ENCODE measurements at places on chromosomes 5 and 9.

DNA sequence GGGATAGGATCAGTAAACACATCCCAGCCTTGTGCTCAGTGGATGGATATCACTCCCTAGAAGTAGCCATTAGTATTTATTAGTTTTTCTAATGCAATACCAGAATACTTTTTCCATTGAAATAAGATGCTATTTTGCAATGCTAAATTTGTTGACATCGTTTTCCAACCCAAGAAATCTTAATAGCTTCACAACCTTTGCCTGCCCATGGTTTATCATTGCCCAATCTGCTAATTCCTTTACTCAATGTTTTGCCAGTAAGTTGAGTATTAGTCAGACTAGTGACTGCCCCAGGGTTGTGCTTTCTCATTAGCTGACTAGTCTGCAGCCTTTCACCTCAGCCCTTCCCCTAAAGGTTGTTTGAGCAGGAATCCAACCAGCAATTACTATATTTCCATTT is 62.9 kb downstream of the NREP start:
- no peak for DNase-seq

DNA sequence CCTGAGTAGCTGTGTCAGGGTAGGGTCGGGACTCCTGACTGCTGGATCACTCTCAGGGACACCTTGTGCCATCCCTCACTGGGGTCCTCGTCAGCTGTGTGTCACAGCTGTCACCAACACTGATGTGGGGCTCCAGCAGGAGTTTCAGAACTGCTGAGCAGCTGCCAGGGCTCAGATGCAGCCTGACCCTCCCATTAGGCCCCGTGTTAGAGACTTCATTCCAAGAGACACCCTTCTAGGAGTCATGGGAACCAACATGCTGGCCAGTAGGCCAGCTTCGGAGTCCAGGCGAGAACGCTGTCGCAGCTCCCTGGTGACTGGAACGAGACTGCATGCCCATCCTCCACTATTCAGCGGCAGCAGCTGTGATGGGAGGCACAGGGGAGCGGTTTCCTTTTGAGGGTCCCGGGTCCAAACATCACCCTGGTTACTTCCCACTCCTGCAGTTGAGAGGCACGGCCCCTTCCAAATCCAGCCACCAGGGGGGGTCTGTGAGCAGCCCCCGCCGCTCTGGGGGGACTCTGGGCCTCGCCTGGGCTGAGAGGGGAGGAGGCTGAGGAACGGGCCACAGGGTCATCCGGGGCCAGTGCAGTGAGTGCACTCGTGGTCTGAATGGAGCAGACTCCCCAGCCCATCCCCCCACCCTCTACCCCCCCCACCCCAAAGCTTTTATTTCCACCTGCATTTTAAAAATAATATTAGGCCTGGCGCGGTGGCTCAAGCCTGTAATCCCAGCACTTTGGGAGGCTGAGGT is 12.6 kb upstream of the TCF7 start:
- no peak for DNase-seq

DNA sequence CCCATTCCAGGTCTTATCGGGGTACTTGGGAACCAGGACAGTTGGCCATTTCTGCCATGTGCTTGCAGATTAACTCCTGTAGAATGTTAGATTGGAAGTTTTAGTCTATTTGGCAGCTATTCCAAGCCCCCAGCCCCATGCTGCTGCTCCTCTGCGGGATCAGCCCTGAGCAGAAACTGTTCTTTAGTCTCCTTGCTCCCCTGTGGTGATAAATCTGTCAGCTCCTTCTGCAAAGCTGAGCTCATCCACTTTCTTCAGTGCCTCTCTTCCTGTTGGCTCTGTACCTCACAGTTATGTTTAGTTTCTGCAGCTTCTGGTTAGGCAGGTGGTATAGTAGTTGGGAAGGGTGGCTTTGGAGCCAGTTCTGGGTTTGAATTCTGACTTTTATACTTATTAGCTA is 170.4 kb downstream of the GRIA1 start:
- DNase-seq = no peak

GRCh38 chr9:106284296-106284695 is 578.7 kb upstream of the ZNF462 start:
- no peak for DNase-seq

DNA sequence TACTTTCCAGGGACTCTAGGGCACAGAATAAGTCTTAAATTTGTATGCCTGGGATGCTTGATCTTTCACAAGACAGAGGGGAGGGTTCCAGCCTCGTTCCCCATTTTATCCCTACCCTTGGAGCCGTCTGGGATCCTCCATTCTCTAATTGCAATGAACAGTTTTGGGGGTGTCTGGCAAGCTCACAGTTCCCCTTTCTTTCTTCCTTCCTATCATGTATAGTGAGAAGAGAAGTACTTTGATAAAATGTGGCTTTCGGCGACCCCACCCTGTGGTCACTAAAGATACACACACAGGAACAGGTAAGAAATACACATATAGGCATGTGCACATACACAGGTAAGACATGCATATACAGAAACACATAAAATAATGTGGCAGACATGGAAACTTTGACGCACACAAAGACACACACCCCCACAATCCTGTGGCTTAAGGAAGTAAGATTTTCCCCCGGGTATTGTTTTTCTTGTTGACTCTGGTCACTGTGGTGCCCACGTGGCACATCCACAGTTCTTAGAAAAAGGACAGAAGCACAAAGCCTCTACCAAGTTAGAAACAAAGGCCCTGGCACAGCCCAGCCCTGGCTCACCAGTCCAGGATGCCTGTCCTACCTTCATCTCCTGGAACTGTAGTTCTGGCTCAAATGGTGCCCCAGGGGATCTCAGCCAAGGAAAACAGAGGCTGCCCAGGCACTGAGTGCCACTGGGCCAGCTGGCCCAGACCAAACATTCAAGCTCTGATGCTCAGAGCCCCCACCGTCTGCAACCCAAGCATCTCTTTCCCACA is 6.3 kb upstream of the SMU1 start:
- DNase-seq = no peak

GRCh38 chr5:116395631-116396203 is 178.9 kb downstream of the SEMA6A start:
- DNase-seq = no peak

GRCh38 chr5:119275601-119276173 is 80.1 kb upstream of the TNFAIP8 start:
- no peak for DNase-seq

DNA sequence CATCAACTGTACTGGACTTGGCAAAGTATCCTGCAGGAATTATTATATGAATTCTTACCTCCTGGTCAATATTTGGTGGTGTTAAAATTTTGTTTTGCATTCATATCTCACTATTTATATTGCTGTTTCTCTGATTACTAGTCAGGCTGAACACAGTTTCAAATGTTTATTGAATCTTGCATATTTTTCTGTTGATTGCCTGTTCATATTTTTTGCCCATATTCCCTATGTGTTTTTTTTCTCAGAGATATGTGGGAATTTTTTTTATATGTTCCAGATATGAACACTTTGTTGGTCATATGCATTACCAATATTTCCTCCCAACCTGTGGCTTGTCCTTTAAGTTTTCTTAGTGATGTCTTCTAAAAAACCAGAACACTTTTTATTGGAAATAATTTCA is 148.9 kb upstream of the GRHPR start:
- no peak for DNase-seq

GRCh38 chr9:117458066-117458465 is 43.2 kb upstream of the ASTN2 start:
- DNase-seq = no peak

GRCh38 chr9:113536483-113537228 is 73.1 kb downstream of the RGS3 start:
- no peak for DNase-seq

GRCh38 chr5:152599096-152599495 is 194.0 kb upstream of the NMUR2 start:
- DNase-seq = no peak

Measured in amniotic stem cell (primary cell).